HCEC 1CT (cell line): ENCODE measurements at places on chromosomes 16 and 17.

DNA sequence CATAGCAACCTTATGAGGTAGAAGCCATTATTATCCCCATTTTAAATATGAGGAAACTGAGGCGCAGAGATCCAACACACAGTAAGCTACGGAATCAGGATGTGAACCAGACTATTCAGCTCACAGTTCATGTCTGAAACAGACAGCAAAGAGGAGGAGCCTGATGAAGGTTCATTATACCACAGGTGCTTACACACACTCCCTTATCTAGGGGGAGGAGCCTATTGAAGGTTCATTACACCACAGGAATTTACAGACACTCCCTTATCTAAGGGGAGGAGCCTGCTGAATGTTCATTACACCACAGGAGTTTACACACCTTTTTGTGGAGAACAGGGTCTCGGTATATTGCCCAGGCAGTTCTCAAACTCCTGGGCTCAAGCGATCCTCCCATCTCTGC lies 21.9 kb downstream of the C16orf95 start:
- no peak for DNase-seq

DNA sequence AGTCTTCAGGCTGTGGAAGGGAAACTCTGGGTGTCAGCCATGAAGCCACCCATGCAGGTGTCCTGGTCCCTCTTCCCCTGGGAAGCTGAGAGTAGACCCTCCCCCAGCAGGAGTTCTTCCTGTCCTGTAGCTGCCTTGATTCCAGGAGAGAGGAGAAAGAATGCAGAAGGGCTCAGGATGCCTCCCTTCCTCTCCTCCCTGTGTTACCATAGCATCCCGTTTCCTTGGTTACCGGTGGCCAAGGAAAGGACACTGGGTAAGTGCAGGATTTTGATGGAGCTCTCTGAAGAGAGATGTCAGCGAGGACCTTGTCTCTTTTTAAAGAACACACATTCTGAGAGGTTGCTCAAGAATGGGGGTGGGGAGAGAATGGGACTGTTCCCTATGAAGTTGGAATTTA lies 304.1 kb upstream of the N4BP1 start:
- no peak for DNase-seq

DNA sequence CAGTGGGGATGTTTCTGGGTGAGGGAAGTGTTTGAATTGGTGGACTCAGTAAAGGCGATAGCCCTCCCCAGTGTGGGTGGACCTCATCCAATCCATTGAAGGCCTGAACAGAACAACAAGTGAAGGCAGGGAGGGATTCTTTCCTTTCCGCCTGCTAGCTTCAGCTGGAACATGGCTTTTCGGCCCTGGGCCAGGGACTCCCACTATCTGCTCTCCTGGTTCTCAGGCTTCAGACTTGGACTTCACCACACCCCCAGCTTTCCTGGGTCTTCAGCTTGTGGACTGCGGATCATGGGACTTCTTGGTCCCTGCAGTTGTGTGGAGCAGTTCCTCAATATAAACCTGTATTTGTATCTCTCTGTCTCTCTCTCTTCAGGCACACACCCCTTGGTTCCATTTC lies 77.9 kb downstream of the SNX29 start:
- DNase-seq: no peak

- no peak for DNase-seq
These were observed 29.0 kb upstream of the CLEC3A start for GRCh38 chr16:77993111-77993985.

GRCh38 chr17:77484111-77484510 lies 343.3 kb downstream of the SEC14L1 start:
- DNase-seq: no peak

- no peak for DNase-seq
These were observed 3.1 kb downstream of the TPPP3 start for GRCh38 chr16:67389911-67390815.

- peak; percentile 56 for DNase-seq
These were observed 759.7 kb downstream of the CDH11 start for GRCh38 chr16:64362193-64362592.

DNA sequence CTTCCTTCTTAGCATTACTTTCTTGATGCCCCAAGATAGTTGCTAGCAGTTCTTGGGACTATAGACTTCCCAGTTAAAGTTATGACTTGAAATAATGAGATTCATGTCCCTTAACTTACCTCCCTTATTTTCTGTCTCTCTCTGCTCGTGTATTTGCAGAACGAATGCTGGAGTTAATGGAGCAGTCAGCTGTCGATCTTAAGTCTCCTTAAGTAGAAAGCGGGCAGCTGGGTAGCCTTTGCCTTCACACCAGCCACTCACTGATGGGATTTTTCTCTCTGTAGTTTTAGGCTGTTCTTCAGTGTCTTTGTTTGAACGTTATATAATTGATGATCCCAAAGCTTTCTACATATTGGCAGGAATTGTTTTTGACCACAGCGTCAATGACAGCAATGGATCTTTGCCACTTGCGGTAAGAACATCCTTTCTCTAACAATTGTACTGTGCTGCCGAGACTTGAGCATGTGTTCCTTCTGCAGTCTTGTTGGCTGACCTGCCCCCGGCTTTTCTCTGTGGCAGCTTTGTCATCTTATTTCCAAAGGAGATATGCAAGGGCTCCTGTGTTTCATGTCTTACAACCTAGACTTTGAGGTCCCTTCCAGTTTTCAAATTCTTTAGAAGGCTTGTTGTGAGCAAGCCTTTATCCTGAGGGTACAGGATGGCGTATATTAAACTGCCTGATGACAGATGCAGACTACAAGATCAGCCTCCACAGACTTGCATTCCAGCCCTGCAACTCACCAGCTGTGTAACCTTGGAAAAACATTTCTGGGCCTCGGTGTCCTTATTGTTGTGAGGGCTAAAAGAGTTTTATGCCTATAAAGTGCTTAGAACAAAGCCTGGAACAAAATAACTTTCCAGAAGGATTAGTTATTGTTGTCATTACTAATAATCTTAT lies 25.1 kb upstream of the ABCA3 start:
- peak; percentile 32 for DNase-seq

DNA sequence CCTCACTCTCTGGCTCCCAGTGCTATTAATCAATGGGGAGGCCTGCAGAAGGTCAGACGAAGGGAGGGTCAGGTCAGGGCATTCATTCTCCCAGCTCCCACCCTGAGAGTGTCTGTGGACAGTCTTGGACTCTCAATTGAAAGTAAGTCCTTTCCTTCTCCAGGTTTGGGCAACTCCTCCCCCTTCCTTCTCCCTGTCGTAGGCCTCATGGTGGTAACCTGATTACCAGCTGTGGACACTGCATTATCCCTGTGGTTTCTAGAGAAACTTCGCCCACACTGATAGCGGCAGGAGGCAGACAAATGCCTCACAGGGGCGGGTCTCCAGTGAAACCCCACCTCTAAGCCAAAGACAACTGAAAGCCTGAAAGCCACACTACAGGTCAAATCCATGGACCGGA lies 57.7 kb upstream of the SLC25A19 start:
- DNase-seq: no peak

DNA sequence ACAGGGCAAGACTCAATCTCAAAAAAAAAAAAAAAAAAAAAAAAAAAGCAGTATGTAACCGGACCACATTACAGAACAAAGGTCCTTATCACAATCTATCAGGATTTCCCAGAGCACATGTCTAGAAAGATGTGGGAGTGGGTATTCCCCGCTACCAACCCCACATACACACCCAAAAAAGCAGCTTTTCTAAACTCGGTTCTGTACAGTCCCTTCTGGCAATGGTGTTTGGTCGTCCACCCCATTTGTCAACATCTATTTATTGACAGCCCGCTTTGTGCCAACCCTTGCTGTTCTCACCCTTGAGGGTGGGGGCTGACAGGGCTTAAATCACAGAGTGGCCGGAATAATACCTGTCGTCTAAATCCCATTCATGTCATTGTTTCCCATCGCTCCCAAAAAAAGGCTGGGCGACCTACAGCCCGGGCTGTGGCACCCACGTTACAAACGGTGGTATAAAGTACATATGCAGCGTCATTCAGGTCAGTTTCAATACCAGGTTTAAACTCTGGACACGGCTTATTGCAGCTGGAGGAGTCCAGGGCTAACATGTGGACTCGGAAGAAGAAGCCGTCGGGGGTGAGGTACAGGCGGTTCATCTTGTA lies 3.6 kb downstream of the C17orf58 start:
- DNase-seq: no peak

DNA sequence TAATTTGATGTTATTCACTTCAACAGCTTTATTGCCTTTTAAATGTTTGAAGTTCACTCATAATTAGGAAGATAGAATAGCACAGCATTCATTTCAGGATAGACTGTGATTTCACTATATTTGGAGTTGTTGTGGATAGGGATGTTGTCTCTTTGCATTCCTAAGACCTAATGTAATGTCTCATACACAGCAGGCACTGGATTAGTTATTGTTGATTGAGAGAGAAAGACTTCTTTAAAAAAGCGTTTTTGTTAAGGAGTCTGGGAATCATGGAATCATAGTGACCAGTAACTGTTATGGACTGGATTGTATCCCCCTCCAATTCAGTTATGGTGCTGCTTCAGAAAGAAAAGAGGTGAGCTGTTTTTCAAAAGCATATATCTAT lies 122.0 kb downstream of the USP22 start:
- DNase-seq: peak; percentile 70

DNA sequence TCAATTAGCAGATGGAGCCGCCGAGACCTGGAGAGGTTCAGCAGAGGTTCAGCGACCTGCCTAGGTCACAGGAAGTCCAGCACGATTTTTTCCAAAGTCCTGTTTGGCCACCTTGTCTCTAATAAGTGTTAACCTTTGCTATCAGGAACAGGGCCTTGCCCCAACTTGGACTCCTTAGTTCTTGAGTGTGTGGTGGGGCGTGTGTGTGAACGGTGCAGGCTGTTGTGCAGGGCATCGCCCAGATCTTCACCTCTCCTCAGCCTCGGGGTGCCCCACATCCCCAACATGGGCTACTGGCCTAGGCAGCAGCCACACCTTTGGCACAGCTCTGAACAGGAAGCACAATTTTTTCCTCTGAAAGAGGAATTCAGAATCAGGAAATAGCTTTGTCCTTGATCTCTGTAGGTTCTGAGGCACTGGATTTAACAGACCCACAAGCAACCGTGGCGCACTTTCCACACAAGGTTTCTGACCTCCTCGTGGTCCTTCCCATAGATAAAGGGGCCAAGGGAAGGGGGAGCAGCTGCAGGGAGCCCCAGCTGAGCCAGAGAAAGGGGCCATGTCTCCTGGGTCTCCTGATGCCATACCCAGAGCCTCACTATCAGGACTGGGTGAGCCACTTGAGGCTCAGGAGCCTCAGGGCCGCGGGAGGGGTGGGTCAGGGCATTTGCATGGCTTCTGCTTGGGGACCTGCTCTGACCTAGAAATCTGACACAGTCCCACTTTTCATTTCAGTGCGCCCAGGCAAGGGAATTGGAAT lies 10.4 kb downstream of the MPRIP start:
- no peak for DNase-seq

- DNase-seq: peak; percentile 68
These were observed 11.1 kb upstream of the TFAP4 start for GRCh38 chr16:4283939-4284338.
